Chondrocyte (in vitro differentiated cells): ENCODE measurements at places on chromosomes 13 and 19.

DNA sequence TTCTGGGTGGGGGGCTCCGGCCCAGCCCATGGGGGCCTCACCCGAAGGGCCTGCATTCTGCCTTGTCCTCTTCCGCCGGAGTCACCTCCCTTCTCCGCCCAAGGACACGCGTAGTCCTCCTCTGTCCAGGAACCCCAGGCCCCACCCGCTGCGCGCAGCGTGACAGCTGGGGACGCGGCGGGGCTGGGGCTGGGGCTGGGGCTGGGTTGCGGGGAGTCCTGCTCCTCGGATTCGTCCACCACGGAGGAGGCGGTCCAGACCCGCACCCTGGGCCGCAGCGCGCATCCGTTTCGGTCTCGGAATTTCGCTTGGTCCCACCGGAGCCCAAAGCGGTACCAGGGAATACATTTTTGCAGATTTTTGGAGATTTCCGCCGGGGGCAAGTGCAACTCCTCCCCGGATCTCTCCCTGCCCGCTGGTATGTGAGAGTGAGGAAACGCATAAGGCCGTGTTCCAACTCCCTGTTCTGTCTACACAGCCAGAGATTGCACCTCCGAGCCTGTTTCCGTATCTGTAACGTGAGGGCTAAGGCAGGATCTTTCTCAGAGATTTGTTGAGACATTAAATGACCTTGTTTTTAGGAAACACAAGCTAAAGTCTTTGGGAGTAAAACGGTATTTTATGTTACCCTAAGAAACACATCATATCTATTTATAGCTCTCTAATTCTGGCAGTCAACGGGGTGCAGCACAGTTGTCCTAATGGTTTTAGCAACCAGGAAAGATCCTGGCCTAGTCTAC, at the start of gene COX7A1:
COX7A1 (minus strand) TSS at position 96 of the 740 bp plus-strand sequence; CDS start at position 56, 40 bp downstream.
- H3K4me3 ChIP-seq: no peak within 1 kb of the TSS
- peak; percentile 39 for DNase-seq
- H3K27me3 ChIP-seq: no peaks in the 10 kb centered on the region
- H3K4me1 ChIP-seq: no peaks in the 10 kb centered on the region

GRCh38 chr19:15304140-15304705, 28.1 kb downstream of the BRD4 start:
- no peaks in the 10 kb centered on the region for H3K27me3 ChIP-seq
- DNase-seq: peak; percentile 36
- peaks cover 53% of the 10 kb centered on the region for H3K4me1 ChIP-seq
- H3K4me3 ChIP-seq: no peak overlapping the region
- H3K27ac ChIP-seq: peak overlapping the region; percentile 80

DNA sequence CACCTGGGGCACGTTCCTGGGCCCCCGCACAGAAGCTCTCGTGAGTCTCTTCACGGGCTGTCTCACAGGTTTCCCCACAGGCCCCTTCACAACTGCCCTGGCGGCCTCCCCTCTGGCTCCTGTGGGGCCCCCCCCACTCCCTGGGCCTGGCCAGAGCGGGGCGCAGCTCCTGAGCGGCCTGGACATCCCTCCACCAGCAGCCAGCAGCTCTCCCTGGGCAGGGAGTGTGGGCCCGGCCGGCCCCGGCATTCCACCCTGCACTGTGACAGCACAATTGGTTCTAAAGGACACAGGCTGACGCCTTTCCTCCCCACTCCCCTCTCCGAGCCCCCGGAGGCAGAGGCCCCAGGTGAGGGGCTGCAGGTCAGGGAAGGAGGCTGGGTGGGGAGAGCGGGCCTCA, 9.5 kb upstream of the TIMM13 start:
- H3K36me3 ChIP-seq: peaks cover 6% of the 10 kb centered on the region
- no peak for DNase-seq
- no peaks in the 10 kb centered on the region for H3K27me3 ChIP-seq
- H3K4me3 ChIP-seq: no peak overlapping the region
- H3K27ac ChIP-seq: no peak overlapping the region

- H3K36me3 ChIP-seq: peaks cover 32% of the 10 kb centered on the region
- no peaks in the 10 kb centered on the region for H3K27me3 ChIP-seq
- H3K4me1 ChIP-seq: peaks cover 100% of the 10 kb centered on the region
- H3K27ac ChIP-seq: peak overlapping the region; percentile 93
Measured at GRCh38 chr13:110409581-110409992, 102.5 kb downstream of the COL4A2 start.

- no peaks in the 10 kb centered on the region for H3K27me3 ChIP-seq
- no peak overlapping the region for H3K4me3 ChIP-seq
- H3K27ac ChIP-seq: no peak overlapping the region
- peaks cover 14% of the 10 kb centered on the region for H3K36me3 ChIP-seq
Measured at GRCh38 chr13:44976196-44976595, 13.1 kb downstream of the NUFIP1 start.

- H3K27me3 ChIP-seq: no peaks in the 10 kb centered on the region
- peak overlapping the region; percentile 32 for H3K27ac ChIP-seq
- H3K36me3 ChIP-seq: peaks cover 7% of the 10 kb centered on the region
- H3K4me3 ChIP-seq: no peak overlapping the region
- no peak for DNase-seq
Measured at GRCh38 chr19:3537438-3538240, 1.3 kb upstream of the TEKTIP1 start.

GRCh38 chr19:40270362-40271089, 14.6 kb downstream of the AKT2 start:
- DNase-seq: no peak
- H3K36me3 ChIP-seq: no peaks in the 10 kb centered on the region
- peaks cover 10% of the 10 kb centered on the region for H3K4me1 ChIP-seq
- H3K27me3 ChIP-seq: no peaks in the 10 kb centered on the region
- no peak overlapping the region for H3K27ac ChIP-seq
- no peak overlapping the region for H3K4me3 ChIP-seq

DNA sequence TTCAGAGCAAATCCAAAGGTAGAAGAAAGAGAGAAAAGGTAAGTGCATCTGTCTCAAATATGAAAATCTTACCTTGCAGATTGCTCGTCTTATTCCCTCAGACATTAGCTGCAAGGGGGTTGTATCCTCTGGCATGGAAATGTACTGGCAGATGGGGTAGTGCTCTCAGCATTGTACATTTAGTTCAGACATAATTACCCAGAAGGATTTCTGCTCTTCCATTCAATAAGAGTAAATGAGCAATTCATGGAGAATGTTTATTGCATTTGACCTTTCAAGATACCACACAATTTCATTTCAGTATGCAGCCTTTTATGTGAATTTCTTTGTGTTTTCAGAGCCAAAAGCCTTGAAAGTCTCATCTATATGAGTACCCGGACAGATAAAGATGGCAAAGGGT, 63.8 kb downstream of the SCEL start:
- H3K27me3 ChIP-seq: peaks cover 16% of the 10 kb centered on the region
- H3K27ac ChIP-seq: no peak overlapping the region
- no peak overlapping the region for H3K4me3 ChIP-seq
- H3K4me1 ChIP-seq: no peaks in the 10 kb centered on the region
- DNase-seq: no peak
- H3K36me3 ChIP-seq: no peaks in the 10 kb centered on the region

- no peak overlapping the region for H3K27ac ChIP-seq
- peaks cover 30% of the 10 kb centered on the region for H3K27me3 ChIP-seq
- no peaks in the 10 kb centered on the region for H3K4me1 ChIP-seq
- peaks cover 4% of the 10 kb centered on the region for H3K36me3 ChIP-seq
- H3K4me3 ChIP-seq: no peak overlapping the region
Measured at GRCh38 chr19:7818806-7819205, 11.2 kb upstream of the EVI5L start.

DNA sequence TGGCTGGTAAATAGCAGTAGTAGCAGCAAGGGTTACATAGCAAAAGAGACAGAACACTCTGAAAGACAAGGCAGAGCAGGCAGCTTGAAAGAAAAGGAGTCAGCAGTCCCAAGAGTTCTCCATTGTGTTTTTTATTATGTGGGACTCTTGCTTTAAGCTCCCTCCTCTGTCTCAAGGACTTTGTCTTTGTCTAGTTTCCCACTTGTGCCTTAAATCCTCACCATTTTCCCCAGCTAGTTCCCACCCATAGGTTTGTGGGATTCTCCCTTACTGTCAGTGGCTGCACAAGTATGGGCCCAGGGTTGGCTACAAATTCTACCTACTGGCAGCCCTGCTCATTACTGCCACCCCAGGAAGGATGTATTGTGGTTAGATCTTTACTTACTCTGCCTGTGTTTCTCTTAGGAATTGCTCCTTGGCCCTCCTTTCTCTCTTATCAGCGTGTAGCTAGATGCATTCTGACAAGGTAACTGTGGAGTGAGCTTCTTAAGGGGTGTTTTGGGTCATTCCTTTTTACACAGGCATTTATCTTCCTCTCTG, 413.4 kb upstream of the PCDH9 start:
- no peak for DNase-seq
- H3K36me3 ChIP-seq: no peaks in the 10 kb centered on the region
- H3K27ac ChIP-seq: no peak overlapping the region
- no peaks in the 10 kb centered on the region for H3K27me3 ChIP-seq

- H3K27me3 ChIP-seq: no peaks in the 10 kb centered on the region
- no peak overlapping the region for H3K4me3 ChIP-seq
- no peak overlapping the region for H3K27ac ChIP-seq
- H3K36me3 ChIP-seq: no peaks in the 10 kb centered on the region
- no peak for DNase-seq
Measured at GRCh38 chr13:77966671-77967070, 48.0 kb upstream of the EDNRB start.

DNA sequence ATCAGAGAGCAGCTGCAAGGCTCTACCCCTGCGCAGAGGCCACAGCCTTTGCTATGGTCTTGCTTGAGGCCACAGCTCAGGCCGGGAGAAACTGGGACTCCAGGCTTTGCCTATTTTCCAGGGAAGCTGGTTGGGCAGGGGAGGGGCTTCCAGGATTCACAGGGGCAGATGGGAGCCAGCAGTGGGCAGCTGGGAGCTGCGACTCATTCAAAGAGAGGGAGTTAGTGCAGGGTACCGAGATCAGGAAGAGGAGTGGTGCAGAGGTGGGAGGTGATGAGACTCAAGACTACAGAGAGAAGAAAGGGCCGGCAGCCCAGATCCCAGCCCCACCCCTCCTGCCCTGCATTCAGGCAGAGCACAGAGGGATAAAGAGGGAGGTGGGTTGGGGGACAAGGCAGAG, 12.1 kb downstream of the ADGRE5 start:
- DNase-seq: no peak
- peaks cover 11% of the 10 kb centered on the region for H3K36me3 ChIP-seq
- no peaks in the 10 kb centered on the region for H3K4me1 ChIP-seq

GRCh38 chr19:14112051-14112808, 5.3 kb downstream of the PRKACA start:
- no peaks in the 10 kb centered on the region for H3K36me3 ChIP-seq
- H3K4me3 ChIP-seq: peak overlapping the region; percentile 54
- DNase-seq: no peak
- H3K4me1 ChIP-seq: peaks cover 36% of the 10 kb centered on the region

DNA sequence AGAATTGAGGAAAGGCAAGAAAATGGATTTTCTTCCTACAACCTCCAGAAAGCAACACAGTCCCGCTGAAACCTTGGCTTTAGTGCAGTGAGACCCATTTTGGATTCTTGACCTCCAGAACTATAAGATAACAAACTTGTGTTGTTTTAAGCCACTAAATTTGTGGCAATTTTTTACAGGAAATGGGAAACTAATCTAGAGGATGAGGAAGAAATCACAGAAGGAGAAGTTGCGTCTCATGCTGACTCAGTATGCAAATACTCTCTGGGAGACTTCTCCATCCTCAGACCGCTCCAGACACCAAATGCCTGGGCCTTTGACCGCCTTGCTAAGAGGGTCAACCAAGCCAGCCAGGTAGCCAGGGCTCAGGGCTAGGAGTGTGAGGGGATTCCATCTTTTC, 13.1 kb upstream of the CEACAM16 start:
- no peak overlapping the region for H3K27ac ChIP-seq
- H3K4me3 ChIP-seq: no peak overlapping the region
- no peak for DNase-seq
- H3K27me3 ChIP-seq: no peaks in the 10 kb centered on the region
- peaks cover 21% of the 10 kb centered on the region for H3K4me1 ChIP-seq

GRCh38 chr19:49713236-49713845, 22.4 kb downstream of the CPT1C start:
- H3K27ac ChIP-seq: no peak overlapping the region
- peaks cover 6% of the 10 kb centered on the region for H3K36me3 ChIP-seq
- peaks cover 9% of the 10 kb centered on the region for H3K4me1 ChIP-seq
- H3K4me3 ChIP-seq: no peak overlapping the region

DNA sequence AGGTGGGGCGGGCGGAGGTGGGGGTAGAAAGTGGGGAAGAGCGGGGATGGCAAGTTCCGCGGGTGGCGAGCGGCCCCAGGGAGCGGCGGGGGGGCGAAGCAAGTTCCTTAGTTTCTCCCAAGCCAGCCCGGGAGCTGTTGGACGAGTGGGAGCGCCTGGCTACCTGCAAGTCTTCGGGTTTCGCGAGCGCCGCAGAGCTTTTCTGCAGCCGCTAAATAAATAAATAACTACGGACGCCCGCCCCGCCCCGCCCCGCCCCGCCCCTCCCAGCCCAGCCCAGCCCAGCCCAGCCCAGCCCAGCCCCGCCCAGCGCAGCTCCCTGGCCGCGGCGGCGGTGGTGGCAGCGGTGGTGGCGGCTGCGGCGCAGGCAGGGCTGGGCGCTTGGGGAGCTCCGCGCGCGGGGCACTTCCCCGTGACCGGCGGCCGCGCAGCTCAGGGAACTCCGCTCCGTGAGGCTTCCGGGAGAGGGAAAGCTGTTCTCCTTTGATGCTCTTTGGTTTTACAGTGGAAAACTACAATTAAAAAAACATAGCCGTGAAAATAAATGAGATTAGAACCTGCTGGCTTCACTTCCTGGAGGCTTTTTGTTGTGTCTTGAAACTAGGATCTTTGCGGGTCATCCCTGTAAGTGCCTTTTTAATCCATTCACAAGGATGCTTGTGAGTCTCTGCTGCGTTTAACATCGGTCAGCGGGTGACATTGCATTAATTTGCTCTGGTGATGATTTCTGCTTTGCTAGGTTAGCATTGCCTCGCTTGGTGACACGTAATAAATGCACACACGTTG, at the start of gene UBE2L5:
UBE2L5 (plus strand) TSS at position 440 of the 786 bp plus-strand sequence. CDS start 5,498 bp downstream, outside the sequence.
- H3K4me1 ChIP-seq: peaks cover 12% of the 10 kb centered on the region
- H3K36me3 ChIP-seq: no peaks in the 10 kb centered on the region
- H3K4me3 ChIP-seq: peak within 1 kb of the TSS; percentile 81
- H3K27me3 ChIP-seq: no peaks in the 10 kb centered on the region

DNA sequence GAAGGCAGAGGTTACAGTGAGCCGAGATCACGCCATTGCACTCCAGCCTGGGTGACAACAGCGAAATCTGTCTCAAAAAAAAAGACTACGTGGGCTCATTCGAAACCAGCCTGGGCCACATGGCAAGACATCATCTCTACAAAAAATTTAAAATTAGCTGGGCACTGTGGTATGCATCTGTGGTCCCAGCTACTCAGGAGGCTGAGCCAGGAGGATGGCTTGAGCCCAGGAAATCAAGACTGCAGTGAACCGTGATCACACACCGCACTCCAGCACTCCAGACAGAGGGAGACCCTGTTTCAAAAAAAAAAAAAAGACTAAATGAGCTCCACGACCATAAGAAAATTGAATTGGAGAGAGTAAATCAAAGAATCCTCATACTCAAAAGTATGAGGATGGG, 53.1 kb downstream of the SLC7A1 start:
- H3K36me3 ChIP-seq: peaks cover 15% of the 10 kb centered on the region
- H3K27me3 ChIP-seq: no peaks in the 10 kb centered on the region
- no peak overlapping the region for H3K27ac ChIP-seq
- no peak overlapping the region for H3K4me3 ChIP-seq
- peaks cover 34% of the 10 kb centered on the region for H3K4me1 ChIP-seq
- DNase-seq: no peak

GRCh38 chr19:2866495-2867024, 575 bp upstream of the ZNF556 start:
- H3K4me3 ChIP-seq: no peak overlapping the region
- H3K27ac ChIP-seq: no peak overlapping the region
- peaks cover 4% of the 10 kb centered on the region for H3K27me3 ChIP-seq
- no peak for DNase-seq
